Bone marrow (tissue), 2 donors: ENCODE measurements at places on chromosomes 4 and X.

DNA sequence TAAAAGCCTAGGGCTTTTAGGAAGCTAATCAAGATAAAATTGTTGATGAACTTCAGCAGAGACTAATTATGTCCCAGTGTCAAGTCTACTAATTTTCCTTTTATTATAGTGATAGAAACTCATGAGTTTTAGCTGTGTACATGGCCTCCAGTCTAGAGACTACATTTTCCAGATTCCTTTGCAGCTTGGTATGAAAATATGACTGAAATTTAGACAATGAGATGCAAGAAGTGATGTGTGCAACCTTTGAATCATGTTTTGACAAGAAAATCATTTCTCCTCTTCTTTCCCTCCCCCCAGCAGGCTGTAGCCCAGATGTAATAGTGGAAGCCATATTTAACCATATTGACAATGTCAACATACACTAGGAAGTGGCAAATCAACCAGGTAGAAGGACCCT is 30.3 kb upstream of the IL13RA2 start:
- DNase-seq = no peak

- no peak for DNase-seq
Measured at GRCh38 chr4:145153904-145154298, 26.5 kb downstream of the OTUD4 start.

- no peak for DNase-seq
Measured at GRCh38 chrX:151977009-151977408, 2.5 kb upstream of the GABRE start.

- no peak for DNase-seq
Measured at GRCh38 chrX:103932133-103932532, 30.3 kb upstream of the TMSB15B start.

DNA sequence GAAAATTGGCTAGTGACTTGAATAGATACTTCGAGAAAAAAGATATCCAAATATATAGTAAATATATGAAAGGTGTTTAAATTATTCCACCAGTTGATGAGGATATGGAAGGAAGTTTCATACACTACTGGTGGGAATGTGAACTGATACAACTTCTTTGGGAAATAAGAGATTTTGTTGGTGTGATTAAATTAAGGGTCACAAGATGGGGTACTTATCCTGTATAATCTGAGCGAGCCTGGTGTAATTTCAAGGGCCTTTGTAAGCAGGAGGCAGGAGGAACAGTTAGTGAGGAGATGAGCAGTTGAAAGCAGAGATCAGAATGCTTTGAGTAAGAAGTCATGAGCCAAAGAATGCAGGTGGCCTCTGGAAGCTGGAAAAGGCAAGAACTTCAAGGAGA is 192.2 kb downstream of the KCTD8 start:
- DNase-seq = no peak

DNA sequence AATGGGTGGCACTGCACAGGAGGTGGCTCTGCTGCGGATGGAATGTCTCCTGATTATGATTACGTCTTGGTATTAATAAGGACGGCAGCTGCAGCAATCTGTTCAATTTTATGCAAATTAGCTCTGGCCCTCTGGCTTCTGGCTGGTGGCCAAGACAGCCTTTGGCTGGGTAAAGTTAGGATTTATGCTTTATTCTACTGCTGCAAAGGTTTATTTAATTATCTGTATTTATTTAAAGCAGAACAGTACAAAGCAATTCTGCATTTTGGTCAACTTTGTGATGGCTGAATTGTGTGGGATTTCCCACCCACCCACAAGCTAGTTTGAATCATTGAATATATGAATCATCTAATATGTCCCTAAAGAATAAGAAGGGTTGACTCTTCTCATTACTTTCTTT is 745.6 kb upstream of the FAM241A start:
- DNase-seq = no peak

DNA sequence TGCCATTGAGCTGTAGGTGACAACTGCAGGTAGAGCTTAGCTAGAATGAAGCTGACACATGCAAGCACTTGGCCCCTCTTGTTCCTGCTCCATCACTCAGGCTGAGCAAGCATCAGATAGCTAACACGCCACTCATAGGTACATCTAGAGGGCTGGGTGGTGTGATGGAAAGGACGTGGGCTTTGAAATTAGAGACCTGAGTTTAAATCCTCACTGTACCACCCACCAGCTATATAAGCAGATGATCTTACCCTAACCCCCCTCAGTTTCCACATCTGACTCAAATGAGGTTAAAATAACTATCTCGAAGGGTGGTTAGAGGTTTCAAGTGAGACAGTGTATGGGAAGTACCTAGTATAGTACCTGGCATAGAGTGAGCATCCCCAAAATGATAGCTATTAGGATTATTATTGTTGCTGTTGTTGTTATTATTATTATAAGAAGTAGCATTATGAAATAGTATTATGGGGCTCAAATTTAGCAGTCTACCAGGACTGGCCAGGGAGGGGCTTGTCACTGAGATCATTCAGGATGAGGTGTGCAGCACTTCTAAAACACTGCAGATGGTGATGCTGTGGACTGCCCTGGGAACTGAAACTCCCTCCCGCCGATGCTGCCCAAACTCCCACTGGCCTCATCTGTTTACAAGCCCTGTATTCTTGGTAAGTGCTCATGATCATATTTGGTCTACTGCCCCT is 59.0 kb downstream of the REELD1 start:
- no peak for DNase-seq

DNA sequence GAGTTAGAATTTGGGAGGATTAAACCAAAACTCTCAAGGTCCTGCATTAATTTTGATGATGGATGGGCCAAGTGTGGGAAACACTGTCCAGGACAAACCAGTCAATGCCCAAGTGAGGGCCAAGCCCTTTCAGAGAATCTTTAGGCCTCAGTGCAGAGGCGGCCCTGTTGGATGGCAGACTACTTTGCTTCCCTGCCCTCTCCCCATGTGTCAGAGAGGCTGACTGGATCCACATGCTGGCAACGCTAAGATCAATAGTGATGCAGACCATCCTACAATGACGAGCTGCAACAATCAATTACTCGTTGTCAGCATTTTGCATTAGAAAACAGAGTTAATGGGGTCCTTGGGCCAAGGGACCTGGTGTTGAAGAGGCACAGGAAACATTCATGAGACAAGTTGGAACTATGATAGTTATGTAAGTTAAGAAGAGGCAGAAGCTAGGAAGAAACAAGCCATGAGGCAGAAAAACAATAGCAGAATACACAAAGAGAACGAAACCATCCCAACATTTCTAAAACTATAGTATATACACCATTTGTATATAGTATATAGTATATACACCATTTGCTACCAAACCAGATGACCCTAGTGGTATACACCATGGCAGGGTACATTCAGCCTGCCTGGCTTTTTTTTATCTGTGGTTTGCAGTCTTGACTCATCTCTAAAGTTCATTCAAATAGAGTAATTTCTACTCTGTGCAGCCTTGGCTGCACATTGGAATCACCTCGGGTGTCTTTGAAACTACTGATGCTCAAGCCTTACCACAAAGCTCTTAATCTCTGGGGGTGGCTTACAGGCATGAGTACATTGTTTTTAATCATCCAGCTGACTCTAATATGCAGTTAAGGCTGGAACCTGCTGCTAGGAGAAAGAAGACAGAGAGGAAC is 147.7 kb upstream of the GYPA start:
- no peak for DNase-seq

DNA sequence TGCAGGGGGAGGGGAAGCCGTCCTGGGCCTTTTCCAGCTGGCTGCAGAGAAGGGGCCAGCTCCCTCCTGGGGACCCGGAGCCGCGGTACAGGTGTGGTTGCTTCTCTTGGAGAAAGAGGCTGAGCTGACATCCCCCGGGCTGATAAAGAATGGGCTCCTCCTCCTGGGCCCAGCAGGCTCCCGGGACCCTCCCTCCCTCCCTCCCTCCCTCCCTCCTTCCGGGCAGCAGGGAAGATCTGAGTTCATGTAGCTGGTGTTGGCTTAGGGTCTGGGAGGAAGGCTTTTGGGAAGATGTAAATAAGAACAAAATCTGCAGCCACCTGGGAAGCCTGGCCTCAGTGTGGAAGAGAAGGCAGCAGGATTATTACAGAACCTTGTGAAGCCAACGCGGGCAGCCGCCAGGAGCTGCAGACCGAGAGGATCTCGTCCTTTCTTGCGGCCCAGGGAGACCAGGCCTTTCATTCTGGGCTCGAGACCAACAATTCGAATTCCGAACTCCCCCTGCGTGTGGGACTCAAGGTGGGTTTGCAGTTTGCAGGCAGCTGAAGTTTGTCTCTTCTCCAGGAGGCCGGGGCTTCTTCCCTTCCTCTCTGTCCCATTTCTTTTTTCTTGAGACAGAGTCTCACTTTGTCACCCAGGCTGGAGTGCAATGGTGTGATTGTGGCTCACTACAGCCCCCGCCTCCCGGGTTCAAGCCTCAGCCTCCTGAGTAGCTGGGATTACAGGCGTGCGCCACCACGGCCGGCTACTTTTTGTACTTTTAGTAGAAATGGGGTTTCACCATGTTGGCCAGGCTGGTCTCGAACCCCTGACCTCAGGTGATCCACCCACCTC is at the start of gene PLCXD1:
PLCXD1 (plus strand) TSS at position 216 of the 834 bp plus-strand sequence. CDS start 2,807 bp downstream, outside the sequence.
- DNase-seq = no peak

- no peak for DNase-seq
Measured at GRCh38 chr4:185966997-185967775, 101.8 kb upstream of the TLR3 start.

GRCh38 chr4:56222514-56222913 is 164.8 kb downstream of the AASDH start:
- no peak for DNase-seq

GRCh38 chr4:47012676-47013075 is 18.7 kb upstream of the GABRB1 start:
- DNase-seq = no peak

DNA sequence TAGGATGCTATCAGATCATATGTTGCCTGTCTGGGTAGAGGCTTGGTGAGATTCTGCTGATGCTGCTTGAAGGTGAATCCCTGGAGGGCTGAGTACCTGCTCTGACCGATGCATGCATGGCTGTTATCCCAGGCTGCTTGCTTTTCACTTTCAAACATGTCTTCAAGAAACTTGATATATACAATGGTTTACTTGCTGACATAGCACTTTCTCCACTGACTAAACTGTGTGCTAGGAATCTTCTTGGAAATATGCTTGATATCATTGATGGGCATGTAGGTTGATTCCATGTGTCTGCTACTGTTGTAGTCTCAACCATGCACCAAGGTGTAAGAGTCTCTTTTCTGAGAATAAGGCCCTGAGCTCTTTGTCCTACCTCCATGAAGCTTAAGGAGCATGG is 79.6 kb upstream of the WDR1 start:
- no peak for DNase-seq

GRCh38 chrX:30589146-30589888 is 11.8 kb upstream of the TASL start:
- DNase-seq = peak; percentile 13

DNA sequence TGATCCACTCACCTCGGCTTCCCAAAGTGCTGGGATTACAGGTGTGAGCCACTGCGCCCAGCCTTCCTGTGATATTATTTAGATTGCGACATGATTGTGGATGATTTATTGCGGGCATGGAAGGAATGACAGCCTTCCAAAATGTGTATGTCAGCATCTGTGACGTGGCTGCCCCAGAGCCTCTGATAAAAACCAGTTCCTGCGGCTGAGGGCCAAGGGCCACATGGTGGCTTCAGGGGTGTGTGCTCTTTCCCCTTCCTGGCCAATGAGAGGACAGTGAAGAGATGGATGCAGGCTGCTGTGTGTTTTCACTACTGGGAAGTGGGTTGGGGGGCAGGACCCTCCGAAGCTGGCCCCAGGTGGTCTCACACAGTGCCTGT is 57.4 kb upstream of the HGFAC start:
- no peak for DNase-seq

DNA sequence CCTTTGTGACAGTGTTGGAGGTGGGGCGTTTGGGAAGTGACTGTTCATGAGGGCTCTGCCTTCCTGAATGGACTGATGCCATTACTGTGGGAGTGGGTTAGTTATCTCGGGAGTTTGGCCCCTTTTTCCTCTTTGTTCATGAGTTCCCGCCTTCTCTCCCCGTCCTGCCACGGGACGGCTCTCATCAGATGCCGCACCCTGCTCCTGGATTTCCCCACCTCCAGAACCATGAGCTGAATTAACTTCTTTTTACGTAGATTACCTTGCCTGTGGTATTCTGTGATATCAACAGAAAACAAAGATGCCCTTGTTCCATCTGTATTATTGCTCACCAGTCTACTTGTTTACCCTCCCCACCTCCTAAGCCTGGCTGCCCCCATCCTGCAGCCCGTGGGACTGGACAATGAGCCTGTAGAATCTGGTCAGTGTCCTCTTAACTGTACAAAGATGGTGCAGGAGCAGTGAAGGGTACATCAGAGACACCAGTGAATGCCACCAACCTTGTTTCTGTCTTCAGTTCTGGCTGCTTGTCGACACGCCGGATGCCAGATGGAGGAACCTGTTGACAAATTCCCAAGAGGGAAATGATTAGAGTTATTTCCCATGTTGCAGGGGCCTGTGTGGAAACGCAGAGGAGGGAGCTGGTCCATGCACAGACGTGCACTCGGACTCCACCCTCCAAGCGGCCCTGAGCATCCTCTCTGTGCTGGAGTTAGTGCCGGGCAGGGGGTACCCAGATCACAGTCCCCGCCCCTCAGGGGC is 104.7 kb downstream of the ABLIM2 start:
- DNase-seq = no peak

DNA sequence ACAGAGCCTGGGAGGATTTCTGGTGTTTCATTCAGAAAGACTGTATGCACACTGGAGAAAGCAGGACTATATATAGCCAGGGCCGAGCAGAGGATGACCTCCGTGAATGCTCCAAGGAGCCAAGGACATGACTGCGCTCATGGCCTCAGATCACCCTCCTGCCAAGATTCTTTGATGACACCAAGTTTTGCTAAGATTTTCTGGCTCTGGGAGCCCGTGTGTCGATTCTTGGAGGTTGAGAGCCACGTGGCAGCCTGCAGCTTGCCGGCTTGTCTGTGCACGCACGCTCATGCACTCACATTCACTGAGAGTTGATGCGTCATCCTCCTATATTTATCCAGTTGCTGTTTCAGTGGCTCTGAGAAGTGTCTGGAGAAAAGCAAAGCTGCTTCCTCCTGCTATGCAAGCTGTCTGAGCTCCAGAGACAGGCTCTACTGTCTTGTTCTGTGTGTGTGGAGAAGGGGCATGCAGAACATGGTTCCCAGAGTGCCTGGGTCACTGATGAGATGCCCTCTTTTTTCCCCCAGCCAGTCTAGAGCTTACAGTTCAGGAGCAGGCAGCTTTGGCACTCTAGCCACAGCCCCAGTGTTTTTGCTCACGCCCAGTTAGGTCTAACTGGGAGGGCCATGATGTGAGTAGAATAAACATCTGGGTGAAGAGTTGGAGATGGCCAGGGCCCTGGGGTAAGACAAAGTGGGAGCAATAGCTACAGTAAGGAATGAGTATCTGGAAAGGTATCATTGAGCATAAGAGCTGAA is 64.9 kb upstream of the SCOC start:
- DNase-seq = no peak

- no peak for DNase-seq
Measured at GRCh38 chr4:93876754-93877153, 48.2 kb downstream of the ATOH1 start.

GRCh38 chr4:183905081-183905592 is at the start of gene STOX2:
STOX2 (plus strand) TSS chr4:183905307; CDS start chr4:183906791, 1,484 bp downstream.
- DNase-seq = no peak

GRCh38 chr4:173370130-173370476 is 651 bp upstream of the SAP30 start:
- DNase-seq = no peak

- no peak for DNase-seq
Measured at GRCh38 chr4:149973181-149973580, 105.1 kb upstream of the DCLK2 start.
